ENCODE measurements at places on chromosomes 6 and 20. TPM values are rescaled to one million over a fixed set of nuclear protein-coding genes. Genes with fewer than 3 reads are reported as not detected.

AFG1L gene
- total RNA-seq, result 9.7 TPM

FAM50B gene
- total RNA-seq, result 10.0 TPM

SPAG4 gene
- 2.8 TPM for total RNA-seq

EEF1A1 gene
- 12,267 TPM for total RNA-seq

IRF4 gene
- 186 TPM for total RNA-seq

RPS6KA2 gene
- total RNA-seq, result 62.3 TPM

TMEM170B gene
- 1.00 TPM for total RNA-seq

CENPW gene
- total RNA-seq, result 26.0 TPM

TDRD6 gene
- 0.36 TPM for total RNA-seq

FAM217A gene
- not detected for total RNA-seq

DCDC2 gene
- total RNA-seq, result 0.34 TPM

GABRR1 gene
- not detected for total RNA-seq

All from melanocyte of skin (primary cell).